SK-N-SH (cell line): ENCODE measurements at places on chromosomes 16 and 17. TPM values are rescaled to one million over a fixed set of nuclear protein-coding genes. Genes with fewer than 3 reads are reported as not detected.

The SPIRE2 gene
- polyA plus RNA-seq, result 15.3 and 16.2 TPM in 2 replicates

The AHSP gene
- polyA plus RNA-seq, result not detected in 2 replicates

The C1QTNF1 gene
- 11.6 and 14.3 TPM in 2 replicates for polyA plus RNA-seq

The CHST5 gene
- 0.18 and 0.49 TPM in 2 replicates for polyA plus RNA-seq

The PPY gene
- polyA plus RNA-seq, result not detected in 2 replicates

The RAPGEFL1 gene
- 5.9 and 6.0 TPM in 2 replicates for polyA plus RNA-seq

The ABCC3 gene
- polyA plus RNA-seq, result 185 and 209 TPM in 2 replicates

The NAGS gene
- 1.6 and 1.7 TPM in 2 replicates for polyA plus RNA-seq

The TMC7 gene
- polyA plus RNA-seq, result 0.66 and 0.93 TPM in 2 replicates

The ZNF469 gene
- 0.24 and 0.56 TPM in 2 replicates for polyA plus RNA-seq

The ZNF624 gene
- polyA plus RNA-seq, result 0.92 and 0.93 TPM in 2 replicates

The SMG6 gene
- 9.5 and 15.7 TPM in 2 replicates for polyA plus RNA-seq

The SPN gene
- 0.10 and 0.13 TPM in 2 replicates for polyA plus RNA-seq

The KIF18B gene
- 12.6 and 14.7 TPM in 2 replicates for polyA plus RNA-seq
